ENCODE measurements at places on chromosomes 7 and 10. TPM values are rescaled to one million over a fixed set of nuclear protein-coding genes. Genes with fewer than 3 reads are reported as not detected.

The HK1 gene
- 39.6 TPM for total RNA-seq

The ECD gene
- total RNA-seq, result 26.9 TPM

The C10orf53 gene
- not detected for total RNA-seq

The EIF3A gene
- total RNA-seq, result 180 TPM

The RET gene
- 0.40 TPM for total RNA-seq

The GARIN1A gene
- total RNA-seq, result 0.67 TPM

The GATA3 gene
- total RNA-seq, result 7.2 TPM

The TUBAL3 gene
- 0.49 TPM for total RNA-seq

The GIMAP6 gene
- not detected for total RNA-seq

The MACC1 gene
- not detected for total RNA-seq

The KLF14 gene
- total RNA-seq, result not detected

The GRM8 gene
- total RNA-seq, result not detected

The VWDE gene
- 0.31 TPM for total RNA-seq

The KIAA1217 gene
- total RNA-seq, result 3.2 TPM

The LIPK gene
- total RNA-seq, result not detected

The OLAH gene
- 0.05 TPM for total RNA-seq

The FAM131B gene
- total RNA-seq, result 0.48 TPM

The CPA2 gene
- total RNA-seq, result 0.08 TPM

The GIMAP5 gene
- total RNA-seq, result not detected

The LRRD1 gene
- total RNA-seq, result not detected

The GBX1 gene
- not detected for total RNA-seq

The PDE6C gene
- total RNA-seq, result not detected

The DPCD gene
- total RNA-seq, result 34.4 TPM

The NDUFB8 gene
- 295 TPM for total RNA-seq

The IFIT1B gene
- total RNA-seq, result not detected

The SPDYE2 gene
- not detected for total RNA-seq

Measured in A549 treated with CpdA at 1 μM for 4 hours (cell line).